ENCODE measurements at places on chromosomes 6 and 20.

DNA sequence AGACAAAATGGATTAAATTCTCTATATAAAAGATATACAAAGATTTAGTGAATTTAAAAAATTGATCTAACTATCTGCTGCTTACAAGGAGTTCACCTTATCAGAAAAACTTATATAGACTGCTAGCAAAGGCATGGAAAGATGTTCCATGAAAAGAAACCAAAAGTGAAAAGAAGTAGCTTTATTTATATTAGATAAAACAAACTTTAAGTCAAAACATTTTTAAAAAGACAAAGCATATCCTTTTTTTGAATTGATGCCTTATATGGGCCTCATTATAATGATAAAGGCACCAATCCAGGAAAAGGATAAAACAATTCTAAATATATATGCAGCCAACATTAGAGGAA is 334.2 kb downstream of the MEI4 start:
- H3K27ac ChIP-seq, result no peak overlapping the region
- H3K4me3 ChIP-seq, result no peak overlapping the region
- no peaks in the 10 kb centered on the region for H3K36me3 ChIP-seq
- H3K27me3 ChIP-seq, result no peaks in the 10 kb centered on the region

GRCh38 chr6:160347259-160348222 is 637 bp upstream of the SLC22A3 start:
- peak overlapping the region; percentile 45 for H3K27ac ChIP-seq
- H3K36me3 ChIP-seq, result no peaks in the 10 kb centered on the region
- no peak for DNase-seq
- H3K27me3 ChIP-seq, result no peaks in the 10 kb centered on the region
- peak overlapping the region; percentile 60 for H3K4me3 ChIP-seq
- no peaks in the 10 kb centered on the region for H3K4me1 ChIP-seq

DNA sequence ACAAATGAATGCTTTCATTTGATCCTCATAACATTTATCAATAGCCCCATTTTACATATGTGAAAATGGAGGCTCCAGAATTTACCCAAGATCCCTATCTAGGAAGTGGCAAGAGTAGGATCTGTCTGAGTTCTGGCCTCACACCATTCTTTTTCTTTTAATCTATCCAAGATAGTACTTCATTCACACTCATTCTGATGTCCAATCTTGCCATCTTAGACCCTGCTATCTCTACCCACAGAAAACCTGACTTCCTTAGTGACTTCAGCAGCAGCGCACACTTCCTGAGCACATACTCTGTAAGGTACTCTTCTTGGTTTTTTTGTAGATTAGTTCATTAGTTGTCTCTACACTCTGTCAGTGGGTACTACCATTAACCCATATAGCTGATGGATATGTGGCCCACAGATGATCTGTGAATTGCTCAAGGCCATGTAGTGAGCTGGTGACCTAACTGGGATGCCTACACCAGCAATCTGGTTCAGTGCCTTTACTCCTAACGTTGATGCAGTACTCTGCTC is 36.3 kb downstream of the COX4I2 start:
- no peak overlapping the region for H3K4me3 ChIP-seq
- H3K27me3 ChIP-seq, result no peaks in the 10 kb centered on the region
- H3K4me1 ChIP-seq, result peaks cover 46% of the 10 kb centered on the region
- no peaks in the 10 kb centered on the region for H3K36me3 ChIP-seq
- no peak for DNase-seq

DNA sequence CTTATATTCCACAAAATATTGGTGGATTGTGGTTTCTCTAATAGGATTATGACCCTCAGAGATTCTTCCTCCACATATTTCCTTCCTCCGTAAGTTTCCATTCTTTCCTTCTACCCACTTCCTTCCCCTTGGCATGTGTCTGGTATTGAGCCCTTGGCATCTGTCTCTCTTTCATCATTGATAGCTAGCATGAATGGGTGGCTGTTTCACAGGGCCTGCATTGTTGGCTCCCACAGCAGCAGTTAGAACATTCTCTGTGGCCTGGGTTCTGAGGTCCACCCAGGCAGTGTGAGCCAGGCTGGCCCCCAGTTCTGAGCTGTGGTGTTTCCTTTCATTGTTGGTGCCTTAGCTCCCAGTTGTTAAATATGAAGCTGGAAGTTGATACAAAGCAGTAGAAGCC is 125.3 kb downstream of the ANKS1A start:
- peak overlapping the region; percentile 57 for H3K27ac ChIP-seq
- no peaks in the 10 kb centered on the region for H3K36me3 ChIP-seq
- peaks cover 14% of the 10 kb centered on the region for H3K4me1 ChIP-seq
- no peak overlapping the region for H3K4me3 ChIP-seq

Measured in breast epithelium (tissue), 4 donors.